ENCODE measurements at places on chromosomes 6 and 20.

DNA sequence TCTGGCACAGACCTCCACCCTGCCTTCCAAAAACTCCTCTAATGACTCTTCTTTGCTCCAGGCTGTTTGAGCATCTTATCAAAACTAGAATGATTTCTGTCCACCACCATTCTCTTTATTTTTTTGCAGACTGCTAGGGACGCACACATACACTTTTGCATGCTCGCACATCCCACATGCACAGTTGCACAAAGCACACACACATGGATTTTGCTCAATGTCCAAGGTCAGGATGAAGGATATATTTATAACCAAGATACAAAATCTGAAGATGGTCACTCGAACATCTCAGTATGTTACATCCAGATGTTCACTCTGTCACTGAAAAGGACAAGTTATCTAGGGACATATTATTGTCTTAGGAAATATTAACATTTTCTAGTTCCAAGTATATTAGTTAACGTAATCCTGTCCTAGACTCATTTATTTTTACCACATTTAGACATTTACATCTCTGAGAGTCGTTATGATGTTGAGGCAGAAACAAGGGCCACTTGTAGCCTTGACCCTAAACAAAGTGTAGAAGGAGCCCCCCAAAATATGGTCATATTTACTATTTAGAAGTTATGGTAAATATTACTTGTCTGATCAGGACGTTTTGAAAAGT, 3.4 kb upstream of the SIM1 start:
- DNase-seq, result no peak

DNA sequence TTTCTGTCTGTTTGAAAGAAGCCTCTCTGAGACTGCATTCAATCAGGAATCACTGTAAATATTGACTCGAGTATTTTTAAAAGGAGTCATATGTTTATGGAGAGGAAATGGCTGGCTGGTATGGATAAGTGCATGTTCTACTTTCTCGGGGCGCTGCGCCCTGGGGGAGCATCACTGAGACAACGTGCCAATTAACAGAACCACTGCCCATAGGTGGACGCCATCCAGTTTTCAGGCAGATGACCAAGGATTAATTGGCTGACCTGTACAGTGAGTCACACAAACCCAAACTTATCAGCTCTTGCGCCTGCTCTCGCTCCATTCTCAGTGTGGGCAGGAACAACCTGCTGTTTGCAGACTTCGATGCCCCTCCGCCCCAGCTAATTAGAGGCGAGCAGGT, 571.2 kb downstream of the QKI start:
- no peak for DNase-seq

GRCh38 chr6:154306696-154307095, 49.9 kb downstream of the IPCEF1 start:
- no peak for DNase-seq

DNA sequence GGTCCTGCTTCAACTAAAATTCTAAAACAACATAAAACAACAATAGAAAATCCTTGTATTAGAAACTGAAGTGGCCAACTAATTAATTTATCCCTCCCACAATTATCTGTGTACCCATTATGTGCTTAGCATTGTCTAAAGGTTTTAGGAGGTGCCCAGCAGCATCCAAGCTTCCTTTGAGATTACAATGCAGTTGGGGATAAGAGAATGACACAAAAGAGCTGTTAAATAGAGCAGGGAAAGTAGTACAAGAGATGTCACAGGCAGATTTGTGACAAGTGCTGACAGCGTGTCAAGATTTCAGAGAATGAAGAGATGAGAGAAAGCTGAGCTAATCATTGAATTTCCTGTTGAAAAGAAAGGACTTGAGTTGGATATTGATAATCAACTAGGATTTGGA, 204.8 kb downstream of the OTOR start:
- DNase-seq, result no peak

GRCh38 chr6:34022250-34022872, 123.5 kb downstream of the GRM4 start:
- no peak for DNase-seq

- no peak for DNase-seq
Observed at GRCh38 chr20:17943343-17943742, 25.3 kb downstream of the SNX5 start.

- DNase-seq, result no peak
Observed at GRCh38 chr20:10250902-10251301, 32.3 kb downstream of the SNAP25 start.

DNA sequence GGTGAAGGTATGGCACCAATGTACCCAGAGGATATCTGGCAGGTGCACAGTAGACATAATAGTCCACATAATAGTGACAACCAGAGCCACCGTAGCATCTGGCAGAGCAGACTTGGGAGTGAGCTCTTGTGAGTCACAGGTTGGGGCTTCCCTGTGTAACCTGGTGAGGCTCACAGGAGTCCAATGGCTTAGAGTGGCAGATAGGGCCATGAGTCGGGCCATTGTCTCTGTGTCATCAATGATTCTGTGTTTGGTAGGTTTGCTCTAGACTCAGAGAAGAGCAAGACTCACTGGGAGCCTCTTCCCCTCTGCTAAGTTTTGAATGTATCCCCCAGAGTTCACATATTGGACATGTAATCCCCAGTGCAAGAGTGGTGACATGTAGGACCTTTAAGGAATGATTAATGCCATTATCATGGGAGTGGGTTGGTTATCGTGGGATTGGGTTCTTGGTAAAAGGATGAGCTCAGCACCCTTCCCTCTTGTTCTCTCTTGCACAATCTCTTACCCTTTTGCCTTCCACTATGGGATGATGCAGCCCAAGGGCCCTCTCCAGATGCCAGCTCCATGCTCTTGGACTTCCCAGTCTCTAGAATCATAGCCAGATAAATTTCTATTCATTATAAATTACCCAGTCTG, 22.6 kb upstream of the SIRPA start:
- no peak for DNase-seq

DNA sequence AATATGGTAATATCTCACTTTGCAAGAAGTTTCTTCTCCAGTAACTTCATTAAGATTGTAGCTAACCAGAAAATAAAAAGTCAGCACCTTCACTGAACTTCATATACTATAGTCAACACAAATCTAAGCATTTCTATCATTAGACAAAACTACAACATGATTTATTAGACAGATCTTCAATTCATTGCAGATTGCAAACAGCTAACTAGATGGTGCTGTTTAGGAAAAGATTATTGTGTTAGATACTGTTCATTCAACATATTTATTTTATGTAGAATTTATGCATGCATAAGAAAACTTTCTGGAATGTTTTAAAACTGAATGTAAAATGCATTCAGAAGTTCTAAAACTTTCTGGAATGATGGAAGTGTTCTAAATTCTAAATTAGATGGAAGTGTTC, 442.1 kb downstream of the HTR1B start:
- no peak for DNase-seq

GRCh38 chr20:41095110-41095969, 42.0 kb upstream of the PLCG1 start:
- DNase-seq, result peak; percentile 27
